ENCODE measurements at places on chromosomes 16 and 17. TPM values are rescaled to one million over a fixed set of nuclear protein-coding genes. Genes with fewer than 3 reads are reported as not detected.

The ADAD2 gene
- total RNA-seq: not detected

The TNP2 gene
- total RNA-seq: not detected

The ATP2C2 gene
- total RNA-seq: not detected

The C17orf107 gene
- 48.7 TPM for total RNA-seq

The CASKIN2 gene
- 9.3 TPM for total RNA-seq

The KCNH6 gene
- total RNA-seq: not detected

Measured in placental epithelial cell (primary cell).